Psoas muscle (tissue), 8 donors: ENCODE measurements at places on chromosomes 3 and 15. TPM values are rescaled to one million over a fixed set of nuclear protein-coding genes. Genes with fewer than 3 reads are reported as not detected.

DNA sequence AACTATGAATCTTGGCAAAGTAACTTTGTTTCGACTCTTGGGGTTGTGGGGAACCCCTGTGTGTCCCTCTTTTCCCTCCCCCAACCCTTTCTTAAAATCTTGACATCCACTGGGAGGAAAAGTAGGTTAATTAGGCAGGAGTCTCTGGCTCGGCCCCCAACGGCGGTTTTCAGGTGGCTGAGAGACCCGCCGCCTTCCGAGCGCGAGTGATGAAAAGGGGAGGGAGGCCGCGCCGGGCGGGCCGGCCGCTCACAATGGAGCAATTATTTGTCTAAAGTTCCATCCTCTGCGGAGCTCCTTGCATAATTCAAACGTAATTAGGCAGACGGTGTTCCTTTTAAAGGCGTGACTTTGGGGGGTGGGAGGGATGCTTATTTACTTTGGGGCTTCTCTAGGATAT lies 51.7 kb downstream of the ZIC4 start:
- DNase-seq, result no peak

CHAC1 gene
- polyA plus RNA-seq, result 49.0 TPM

NGLY1 gene
- polyA plus RNA-seq, result 59.2 TPM

DNA sequence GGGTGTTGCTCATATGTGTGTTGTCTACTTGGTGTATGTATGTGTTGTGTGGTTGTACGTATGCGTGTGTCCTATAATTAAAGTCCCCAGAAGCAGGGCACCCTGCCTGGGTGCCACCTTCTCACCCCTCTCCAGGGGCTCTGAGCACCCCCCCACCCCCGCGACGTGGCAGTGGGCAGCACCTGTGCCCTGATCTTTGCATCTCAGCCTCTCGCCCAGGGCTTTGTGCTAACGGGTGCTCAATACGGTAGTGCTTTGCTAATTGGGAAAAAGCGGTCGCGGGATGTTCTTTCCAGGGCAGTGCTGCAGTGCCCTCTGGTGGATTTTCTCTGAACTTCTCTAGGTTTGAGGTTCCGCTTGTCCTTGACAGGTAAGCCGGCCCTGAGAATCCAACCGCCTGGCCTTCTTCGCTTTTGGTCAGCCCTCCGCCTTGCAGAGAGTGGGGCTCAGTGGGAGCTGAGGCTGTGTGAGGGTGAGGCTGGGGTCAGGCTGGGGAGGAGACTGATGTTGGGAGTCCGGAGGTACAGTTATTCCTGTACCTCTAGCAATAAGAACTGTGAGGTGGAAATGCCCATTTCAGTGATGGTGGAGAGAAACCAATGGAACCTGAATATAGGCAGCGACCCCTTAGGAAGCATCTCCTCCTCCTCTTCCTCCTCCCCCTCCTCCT lies 17.6 kb upstream of the EPHB3 start:
- DNase-seq, result peak; percentile 36

GCSAM gene
- polyA plus RNA-seq, result 0.25 TPM

B3GALNT1 gene
- polyA plus RNA-seq, result 0.35 TPM

DNAH1 gene
- 1.8 TPM for polyA plus RNA-seq

GRCh38 chr3:179695672-179696313 lies 43.0 kb downstream of the USP13 start:
- no peak for DNase-seq

- DNase-seq, result no peak
Observed at GRCh38 chr3:29247088-29247745, 33.7 kb upstream of the RBMS3 start.

DNA sequence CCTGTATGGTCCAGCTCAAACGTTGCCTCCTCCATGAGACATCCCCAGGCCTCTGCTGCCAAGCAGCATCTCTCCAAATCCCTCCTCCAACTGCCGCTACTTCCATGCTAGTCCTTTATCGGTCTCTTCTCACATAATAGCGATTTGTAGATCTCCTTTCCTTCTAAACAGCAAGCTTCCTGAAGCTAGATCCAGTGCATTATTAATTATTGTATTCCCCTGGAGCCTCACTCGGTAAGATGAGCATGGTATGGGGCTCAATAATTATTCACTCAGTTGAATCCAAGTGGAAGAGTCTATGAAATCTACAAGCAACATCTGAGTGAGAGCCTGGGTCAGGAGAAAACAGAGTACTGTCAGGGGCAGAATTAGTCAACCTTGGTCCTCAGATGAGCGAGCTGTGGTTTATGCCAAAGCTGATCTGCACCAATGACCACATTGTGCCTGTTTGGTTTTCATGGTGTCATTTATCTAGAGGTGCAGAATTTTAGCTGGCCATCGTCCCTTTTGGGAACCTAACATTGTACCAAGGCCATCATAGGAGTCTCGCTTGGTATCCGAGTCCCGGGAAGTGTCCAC lies 93.8 kb upstream of the UBE2E1 start:
- no peak for DNase-seq

RYR3 gene
- 3.2 TPM for polyA plus RNA-seq

GRCh38 chr3:74617776-74618175 lies 3.3 kb upstream of the CNTN3 start:
- DNase-seq, result no peak

DNA sequence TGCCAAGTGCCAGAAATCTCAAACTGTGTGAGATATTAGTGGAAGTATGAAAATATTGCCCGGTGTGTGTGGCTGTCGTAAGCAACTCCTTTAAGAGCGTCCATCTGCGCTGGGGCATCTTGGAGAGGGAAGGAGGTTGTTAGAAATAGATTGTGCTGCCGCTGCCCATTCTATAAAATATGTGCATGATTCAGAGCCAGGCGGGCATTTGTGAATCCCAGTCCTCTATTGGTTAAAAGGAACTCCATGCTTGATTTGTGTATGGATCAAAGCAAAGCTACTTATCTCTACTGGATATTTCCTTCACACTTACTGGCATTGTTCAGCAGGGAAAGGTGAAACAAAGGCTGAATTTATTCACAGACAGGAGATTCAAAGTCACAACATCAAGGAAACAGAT lies 89.6 kb upstream of the SNRK start:
- no peak for DNase-seq

LRCH3 gene
- polyA plus RNA-seq, result 11.5 TPM

GRCh38 chr3:56931836-56932235 lies 128.6 kb upstream of the SPATA12 start:
- DNase-seq, result no peak

- no peak for DNase-seq
Observed at GRCh38 chr3:148450819-148451218, 246.9 kb upstream of the AGTR1 start.

DNA sequence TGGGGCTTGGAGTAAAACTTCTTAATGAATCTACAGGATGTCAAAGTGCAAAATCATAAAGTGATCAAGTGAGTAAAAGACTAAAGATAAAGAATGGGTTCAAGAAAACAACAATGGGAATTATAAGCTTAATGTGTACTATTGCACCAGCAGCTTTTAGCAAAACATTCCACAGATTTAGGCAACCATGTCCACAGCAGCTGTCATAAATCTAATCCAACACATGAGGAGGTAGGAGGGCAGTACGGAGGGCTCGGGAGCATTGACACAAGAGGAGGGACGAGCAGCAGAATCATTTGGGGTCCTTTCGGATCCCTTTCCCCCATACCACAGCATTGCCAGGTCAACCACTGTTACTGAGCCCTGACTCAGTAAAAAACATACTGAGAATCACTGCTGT lies 464.3 kb upstream of the WNT5A start:
- DNase-seq, result no peak

GRCh38 chr3:123586131-123586530 lies 1.3 kb upstream of the HACD2 start:
- no peak for DNase-seq

- DNase-seq, result no peak
Observed at GRCh38 chr15:101625184-101625583, 27.0 kb downstream of the TM2D3 start.

- DNase-seq, result no peak
Observed at GRCh38 chr15:96261575-96262034, 68.9 kb upstream of the NR2F2 start.

MESP1 gene
- 5.1 TPM for polyA plus RNA-seq

SPG11 gene
- 17.0 TPM for polyA plus RNA-seq

DNA sequence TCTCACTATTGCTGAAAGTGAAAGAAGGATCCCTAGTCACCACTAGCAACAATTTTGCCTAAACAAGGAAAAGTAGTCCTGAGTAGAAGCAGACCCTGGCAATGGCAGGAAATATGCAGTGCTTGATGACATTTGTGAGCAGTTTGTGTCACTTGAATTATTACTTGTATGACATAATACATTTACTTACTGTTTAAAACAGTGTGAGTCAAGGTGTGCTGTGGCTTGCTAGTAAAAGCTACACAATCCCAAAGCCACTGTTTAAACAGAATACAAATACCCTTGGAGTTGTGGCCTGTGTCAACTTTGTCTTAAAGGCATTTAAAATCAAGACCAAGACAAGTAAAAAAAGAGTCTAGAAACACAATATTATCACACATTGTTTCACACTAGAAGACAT lies 775.4 kb downstream of the ROBO1 start:
- no peak for DNase-seq

GRCh38 chr3:100454677-100455076 lies 37.7 kb upstream of the TMEM45A start:
- DNase-seq, result no peak

DNA sequence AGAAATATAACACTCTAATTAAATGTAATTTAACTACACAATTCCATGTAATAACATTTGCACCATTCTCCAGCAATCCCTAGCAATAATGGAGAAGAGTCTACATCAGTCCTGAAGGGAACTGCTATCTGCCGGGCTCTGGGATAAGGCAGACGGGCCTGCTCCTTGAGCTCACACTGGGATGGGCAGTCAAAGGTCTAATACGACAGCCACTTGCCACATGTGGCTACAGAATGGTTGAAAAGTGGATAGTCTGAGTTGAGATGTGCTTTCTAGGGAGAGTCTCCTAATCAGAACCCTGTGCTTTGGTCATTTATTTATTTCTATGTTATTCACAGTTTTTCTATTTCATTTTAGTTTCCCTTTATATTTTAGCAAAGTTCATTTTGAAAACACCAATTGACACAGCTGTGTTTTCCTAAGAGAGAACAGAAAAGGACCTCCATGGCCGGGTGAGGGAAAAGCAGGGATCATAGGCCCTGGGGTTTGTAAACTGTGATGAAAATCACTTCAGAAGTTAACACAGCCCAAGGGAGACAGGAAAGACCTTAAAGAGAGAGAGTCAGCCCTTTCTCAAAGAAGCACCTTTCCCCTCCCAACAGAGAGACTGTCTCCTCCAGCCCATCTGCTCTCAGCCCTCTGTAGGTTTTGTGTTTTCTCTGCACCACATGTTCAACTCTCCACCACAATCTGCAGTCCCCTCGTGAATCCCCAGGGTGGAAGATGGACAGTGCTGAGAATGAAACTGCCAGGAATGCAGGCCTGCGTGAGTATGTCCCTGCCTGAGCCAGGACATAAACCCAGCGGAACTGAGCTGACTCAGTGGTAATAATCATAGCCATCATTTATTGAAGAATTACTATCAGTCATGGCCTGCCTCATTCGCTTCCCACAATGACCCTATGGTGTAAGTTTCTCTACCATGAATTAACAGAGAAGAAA lies 11.6 kb downstream of the FSIP1 start:
- peak; percentile 19 for DNase-seq

TJP1 gene
- 16.3 TPM for polyA plus RNA-seq

GRK7 gene
- 0.64 TPM for polyA plus RNA-seq

GRCh38 chr15:65326117-65326526 lies 21.6 kb downstream of the RNU5B-1 start:
- DNase-seq, result peak; percentile 54

RBSN gene
- polyA plus RNA-seq, result 7.7 TPM

SYNPR gene
- not detected for polyA plus RNA-seq

GRCh38 chr3:87410110-87410509 lies 133.7 kb upstream of the POU1F1 start:
- DNase-seq, result no peak

- DNase-seq, result peak; percentile 74
Observed at GRCh38 chr15:89665449-89666181, 10.3 kb upstream of the KIF7 start.

DNA sequence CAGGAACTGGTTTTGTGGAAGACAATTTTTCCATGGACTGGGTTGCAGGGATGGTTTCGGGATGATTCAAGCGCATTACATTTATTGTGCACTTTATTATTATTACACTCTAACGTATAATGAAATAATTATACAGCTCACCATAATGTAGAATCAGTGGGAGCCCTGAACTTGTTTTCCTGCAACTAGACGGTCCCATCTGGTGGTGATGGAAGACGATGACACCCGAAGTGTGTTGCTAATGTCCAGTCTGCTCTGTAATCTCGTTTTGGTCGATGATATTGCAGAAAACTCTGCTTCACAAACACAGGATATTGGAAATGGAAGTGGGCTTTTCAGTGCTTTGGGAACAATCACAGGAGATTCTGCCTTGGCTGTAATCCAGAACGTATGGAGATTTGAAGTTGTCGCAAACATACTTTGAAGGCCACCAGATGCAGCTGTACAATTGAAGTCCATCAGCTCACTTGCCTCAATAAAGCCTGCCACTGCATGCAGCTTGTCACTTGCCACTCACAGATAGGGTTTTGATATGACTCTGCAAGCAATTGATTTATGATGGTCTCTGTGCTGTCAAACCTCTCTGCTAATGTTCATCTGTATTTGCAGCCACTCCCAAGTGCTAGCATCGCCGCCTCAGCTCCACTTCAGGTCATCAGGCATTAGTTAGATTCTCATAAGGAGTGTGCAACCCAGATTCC lies 141.7 kb downstream of the TJP1 start:
- no peak for DNase-seq

DNA sequence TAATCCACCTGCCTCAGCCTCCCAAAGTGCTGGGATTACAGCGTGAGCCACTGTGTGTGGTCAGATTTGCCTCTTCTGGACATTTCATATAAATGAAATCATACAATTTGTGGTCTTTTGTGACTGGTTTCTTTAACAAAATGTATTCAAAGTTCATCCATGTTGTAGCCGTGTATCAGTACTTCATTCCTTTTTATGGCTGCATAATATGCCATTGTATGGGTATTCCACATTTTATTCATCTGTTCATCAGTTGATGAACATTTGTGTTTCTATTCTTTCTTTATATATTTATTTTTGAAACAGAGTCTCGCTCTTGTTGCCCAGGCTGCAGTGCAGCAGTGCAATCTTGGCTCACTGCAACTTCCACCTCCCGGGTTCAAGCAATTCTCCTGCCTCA lies 25.8 kb downstream of the WDR76 start:
- DNase-seq, result no peak

GRCh38 chr3:68210635-68211034 lies 556.2 kb upstream of the SUCLG2 start:
- no peak for DNase-seq

SH2D7 gene
- not detected for polyA plus RNA-seq

DNA sequence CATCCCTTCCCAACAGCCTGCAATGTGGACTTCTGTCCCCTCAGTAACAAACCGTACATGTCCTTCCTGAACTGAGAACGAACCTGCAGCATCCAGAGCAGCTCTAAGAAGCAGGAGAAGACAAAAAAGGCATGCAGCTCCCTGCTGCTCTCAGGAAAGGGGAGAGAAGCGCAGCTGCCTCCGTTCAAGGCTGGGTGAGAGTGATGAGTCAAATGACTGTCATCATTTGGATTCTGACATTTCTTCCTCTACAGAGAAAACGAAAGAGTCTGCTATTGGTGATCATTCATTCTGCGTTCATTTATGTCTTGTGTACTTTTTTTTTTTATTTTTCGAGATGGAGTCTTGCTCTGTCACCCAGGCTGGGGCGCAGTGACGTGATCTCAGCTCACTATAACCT lies 677.8 kb downstream of the FHIT start:
- DNase-seq, result no peak

IGF2BP2 gene
- polyA plus RNA-seq, result 1.9 TPM
